ENCODE measurements at places on chromosomes 5 and 9.

- DNase-seq = no peak
Measured at GRCh38 chr5:78979909-78980308, 5.2 kb downstream of the ARSB start.

- no peak for DNase-seq
Measured at GRCh38 chr5:150058480-150059126, 27.8 kb downstream of the CSF1R start.

DNA sequence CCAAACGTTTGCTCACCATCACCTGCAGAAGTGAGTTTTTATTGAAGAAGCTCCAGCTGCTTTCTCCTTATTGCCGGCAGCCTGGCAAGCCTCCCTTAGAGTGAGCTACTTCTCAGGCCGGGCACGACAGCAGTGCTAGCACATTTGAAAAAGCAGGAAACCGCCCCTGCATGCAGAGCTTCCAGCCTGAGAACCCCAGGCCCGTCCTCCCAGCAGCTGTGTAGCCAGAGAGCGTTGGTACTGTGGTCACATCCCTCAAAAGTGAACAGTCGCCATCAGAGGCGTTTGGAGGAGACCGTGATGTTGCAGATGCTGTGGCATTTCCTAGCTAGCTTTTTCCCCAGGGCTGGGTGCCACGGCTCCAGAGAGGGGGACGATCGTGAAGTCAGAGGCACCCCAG lies 23.5 kb downstream of the SLC25A25 start:
- DNase-seq = no peak

GRCh38 chr5:154403234-154403633 lies 42.6 kb upstream of the SAP30L start:
- no peak for DNase-seq

DNA sequence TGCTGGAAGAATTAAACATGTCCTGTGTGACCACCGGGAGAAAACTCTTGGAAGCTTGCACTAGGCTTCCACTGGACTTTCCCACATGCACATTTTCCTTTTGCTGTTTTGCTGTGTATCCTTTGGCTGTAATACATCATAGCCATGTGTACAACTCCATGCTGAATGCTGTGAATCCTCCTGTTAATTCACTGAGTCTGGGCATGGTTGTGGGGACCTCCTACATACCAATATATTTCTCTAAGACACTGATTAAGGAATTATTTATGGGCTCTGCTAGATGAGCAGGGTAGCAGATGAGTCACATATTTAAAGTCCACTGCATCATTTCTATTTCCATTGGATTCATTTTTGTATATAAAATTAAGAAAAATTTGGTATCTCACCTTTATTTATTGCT lies 220.1 kb downstream of the CYLC2 start:
- no peak for DNase-seq

GRCh38 chr5:113022661-113023060 lies 46.1 kb downstream of the DCP2 start:
- no peak for DNase-seq

- DNase-seq = no peak
Measured at GRCh38 chr5:139246394-139246793, 47.1 kb upstream of the MATR3 start.

DNA sequence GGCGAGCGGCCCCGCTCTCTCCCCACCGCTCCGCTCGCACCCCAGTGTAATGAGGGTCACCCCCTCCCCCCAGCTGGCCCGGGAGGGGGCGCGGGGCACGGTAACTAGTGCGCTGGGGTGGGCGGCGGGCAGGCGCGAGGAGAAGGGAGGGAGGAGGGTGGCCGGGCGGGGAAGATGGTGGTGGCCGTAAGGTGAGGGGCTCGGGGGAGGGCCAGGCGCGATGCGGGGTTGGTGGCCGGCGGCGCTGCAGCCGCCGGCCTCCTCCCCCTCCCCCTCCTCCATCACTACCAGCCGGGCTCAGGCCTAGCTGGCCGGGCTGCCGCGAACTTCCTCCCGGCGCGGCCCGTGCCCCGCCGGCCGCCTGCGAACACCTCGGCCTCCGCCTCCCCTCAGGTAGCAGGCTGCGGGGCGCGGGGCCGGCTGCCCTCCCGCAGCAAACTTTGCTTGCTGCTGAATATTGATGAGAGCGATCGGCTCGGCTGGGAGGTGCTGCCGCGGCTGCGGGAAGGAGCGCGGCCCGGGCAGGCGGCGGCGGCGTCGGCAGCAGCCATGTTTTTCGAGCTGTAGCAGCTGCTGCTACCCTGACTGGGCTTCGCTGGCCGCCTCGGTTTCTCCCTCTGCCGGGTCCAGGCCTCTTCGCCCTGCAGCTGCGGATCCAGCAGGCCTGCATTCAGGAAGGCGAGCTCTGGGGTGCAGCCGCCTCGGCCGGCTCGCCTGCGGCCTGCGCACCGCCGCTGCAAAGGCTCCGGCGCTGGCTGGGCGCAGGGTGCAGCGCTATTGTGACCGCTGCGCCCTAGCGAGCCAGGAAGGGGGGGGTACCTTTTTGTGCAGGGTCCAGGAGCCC lies 502 bp downstream of the NSD1 start:
- DNase-seq = no peak

DNA sequence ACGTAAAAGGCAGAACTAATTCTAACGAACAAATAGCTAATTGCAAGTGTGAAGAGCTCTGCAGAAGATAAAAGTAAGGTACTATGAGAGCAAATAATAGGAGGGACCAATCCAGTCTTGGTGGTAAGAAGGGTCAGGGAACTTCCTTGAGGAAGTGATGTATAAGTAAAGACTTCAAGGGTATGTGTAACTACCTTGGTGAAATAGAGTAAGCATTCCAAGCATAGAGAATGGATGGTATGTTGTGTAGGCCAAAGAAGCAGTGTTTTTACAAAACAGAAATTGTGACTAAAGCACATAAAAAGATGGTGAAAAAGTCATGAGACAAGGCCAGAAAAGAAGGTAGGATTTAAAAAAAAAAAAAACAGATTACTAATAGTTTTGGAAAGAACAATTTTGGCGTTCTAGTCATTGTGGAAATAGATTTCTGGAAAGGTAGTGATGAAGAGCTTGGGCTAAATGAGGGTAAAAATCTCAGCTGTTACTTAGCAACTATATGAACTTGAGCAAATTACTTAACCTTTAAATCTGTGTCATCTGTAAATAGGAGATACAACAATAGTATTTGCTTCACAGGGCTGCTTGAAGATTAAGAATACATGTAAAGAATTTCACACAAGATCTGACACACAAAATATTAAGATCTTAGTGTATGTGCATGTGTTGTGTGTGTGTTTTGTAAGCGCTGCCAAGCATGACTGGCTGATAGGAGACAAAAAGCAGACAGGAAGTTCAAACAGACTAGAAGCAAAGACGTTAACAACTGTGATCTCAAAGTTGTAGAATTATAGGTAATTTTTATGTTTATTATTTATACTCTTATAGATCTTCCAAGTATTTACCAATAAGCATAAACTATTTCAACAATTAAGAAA lies 73.5 kb downstream of the NR6A1 start:
- DNase-seq = no peak

- DNase-seq = no peak
Measured at GRCh38 chr5:143386725-143387124, 16.8 kb downstream of the NR3C1 start.

- DNase-seq = no peak
Measured at GRCh38 chr5:84724683-84725082, 340.0 kb upstream of the EDIL3 start.

GRCh38 chr5:119355244-119355638 lies 578 bp upstream of the TNFAIP8 start:
- no peak for DNase-seq

- no peak for DNase-seq
Measured at GRCh38 chr9:18208166-18209059, 265.5 kb upstream of the ADAMTSL1 start.

DNA sequence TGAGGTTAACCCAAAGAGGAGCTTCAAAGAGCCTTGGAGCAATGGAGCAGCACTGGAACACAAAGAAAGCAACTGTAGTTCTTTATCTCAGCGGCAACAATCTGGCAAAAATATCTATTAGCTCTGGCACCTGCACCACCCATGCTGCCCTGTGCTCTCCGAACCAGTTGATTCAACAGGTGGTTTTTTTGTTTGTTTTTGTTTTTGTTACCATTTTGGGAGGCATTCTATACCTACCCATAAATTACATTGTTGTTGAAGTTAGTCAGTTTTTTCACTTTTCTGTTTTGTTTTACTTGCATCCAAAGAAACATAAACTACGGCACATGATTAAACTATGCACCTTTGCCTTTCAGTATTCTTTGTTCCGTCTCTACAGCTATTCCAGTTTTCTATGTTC lies 16.2 kb downstream of the ESM1 start:
- DNase-seq = no peak

DNA sequence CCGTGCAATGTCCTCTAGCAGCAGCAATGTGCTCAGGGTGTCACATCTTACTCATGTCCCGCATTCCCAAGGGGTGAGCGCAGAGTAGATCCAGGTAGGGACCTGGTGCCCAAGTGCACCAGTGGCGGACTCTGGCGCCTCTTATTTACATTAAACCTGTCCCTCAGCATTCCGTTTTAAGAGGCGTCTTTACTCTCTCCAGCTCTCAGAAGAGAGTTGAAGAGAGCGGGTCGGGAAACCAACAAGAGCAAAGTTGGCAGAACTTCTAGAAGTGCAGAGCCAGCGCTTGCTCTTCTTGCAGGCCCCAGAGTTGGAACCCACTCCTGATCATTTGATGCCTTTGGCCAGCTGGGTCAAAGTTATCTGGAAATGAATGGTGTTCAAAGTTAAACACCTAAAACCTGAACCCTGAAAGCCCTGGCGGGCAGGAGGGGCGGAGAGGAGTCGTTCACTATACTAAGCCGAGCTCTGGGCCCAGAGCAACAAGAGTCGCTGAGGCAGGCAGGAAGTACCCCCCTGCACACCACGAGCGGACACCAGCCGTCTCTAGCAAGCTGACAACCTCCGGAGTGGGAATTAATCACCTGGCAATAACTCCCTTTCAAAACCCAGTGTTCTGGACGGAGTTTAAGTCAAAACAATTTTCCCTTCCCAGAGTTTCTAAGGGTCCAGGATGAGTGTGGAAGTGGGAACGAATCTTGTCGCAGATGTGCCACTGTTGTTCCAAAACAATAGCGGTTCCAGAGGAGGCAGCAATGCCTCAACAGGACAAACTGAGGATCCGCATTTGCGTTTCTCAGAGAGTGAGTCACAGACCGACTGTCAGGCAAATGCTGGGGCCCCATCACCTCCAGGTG lies 122.8 kb downstream of the TMEM161B start:
- DNase-seq = no peak

GRCh38 chr5:56142614-56143372 lies 90.3 kb downstream of the ANKRD55 start:
- DNase-seq = no peak

DNA sequence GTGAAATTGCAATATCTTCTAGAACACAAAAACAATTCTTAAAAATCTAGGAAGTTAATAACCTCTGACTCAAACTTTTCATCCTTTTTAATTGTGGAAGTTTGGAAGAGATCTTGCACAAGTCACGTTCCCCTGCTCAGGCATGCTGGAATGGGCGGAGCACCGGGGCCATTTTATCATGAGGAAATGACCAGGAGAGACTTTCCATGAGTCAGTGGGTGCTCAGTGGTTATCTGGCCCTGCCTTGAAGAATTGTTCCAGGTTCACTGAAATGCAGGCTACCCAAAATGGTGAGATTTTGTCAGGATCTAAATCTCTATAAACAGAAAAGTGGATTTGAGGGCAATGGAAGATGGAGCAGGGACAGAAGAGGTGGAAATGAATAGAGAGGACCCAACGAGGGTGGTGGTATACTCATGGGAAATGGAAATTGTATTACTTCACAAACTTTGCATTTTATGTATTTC lies 61.2 kb downstream of the FYB1 start:
- no peak for DNase-seq

- no peak for DNase-seq
Measured at GRCh38 chr9:109246533-109246932, 74.3 kb downstream of the EPB41L4B start.

DNA sequence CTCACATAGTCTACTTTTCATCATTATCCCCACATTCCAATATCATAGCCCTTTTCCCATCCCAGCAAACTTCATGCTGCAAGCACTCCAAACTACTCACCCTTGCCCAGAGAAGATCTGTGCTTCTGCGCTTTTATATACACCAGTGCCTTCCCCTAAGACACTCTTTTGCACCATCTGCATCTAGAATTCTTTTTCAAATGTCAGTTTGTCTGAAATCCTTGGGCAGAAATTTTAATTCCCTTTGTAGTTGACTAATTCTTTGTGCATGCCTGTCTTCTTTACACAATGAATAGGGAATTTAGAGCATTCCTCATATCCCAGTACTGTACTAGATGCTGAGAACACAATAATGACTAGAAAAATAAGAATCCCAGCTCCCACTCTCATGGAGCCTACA lies 298.9 kb downstream of the KCNN2 start:
- DNase-seq = no peak

DNA sequence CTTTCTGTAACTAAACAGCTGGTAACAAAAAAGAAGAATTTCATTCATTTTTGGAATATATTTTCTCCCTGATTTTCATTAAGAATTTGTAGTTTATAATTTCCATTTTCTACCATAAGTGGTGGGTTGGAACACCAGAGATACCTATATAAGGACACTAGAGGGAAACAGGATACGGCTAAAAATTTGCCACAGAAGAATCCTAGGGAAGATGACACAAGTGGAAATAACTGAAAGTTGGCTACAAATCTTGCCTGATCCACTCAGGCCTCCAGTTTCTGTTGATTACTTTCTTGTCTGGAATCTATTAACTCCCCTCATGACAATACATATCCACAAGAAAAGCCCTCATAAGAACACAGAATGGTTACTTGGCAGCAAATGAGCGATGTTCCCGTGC lies 46.8 kb downstream of the FREM1 start:
- no peak for DNase-seq

Measured in stimulated activated CD8-positive, alpha-beta memory T cell treated with anti-CD3 and anti-CD28 coated beads, Interleukin-4, amount 100 ng/mL, for 1 hour (primary cell).